ENCODE measurements at places on chromosomes 6 and 20.

GRCh38 chr6:25028328-25028727 lies 92.6 kb upstream of the RIPOR2 start:
- DNase-seq, result no peak

DNA sequence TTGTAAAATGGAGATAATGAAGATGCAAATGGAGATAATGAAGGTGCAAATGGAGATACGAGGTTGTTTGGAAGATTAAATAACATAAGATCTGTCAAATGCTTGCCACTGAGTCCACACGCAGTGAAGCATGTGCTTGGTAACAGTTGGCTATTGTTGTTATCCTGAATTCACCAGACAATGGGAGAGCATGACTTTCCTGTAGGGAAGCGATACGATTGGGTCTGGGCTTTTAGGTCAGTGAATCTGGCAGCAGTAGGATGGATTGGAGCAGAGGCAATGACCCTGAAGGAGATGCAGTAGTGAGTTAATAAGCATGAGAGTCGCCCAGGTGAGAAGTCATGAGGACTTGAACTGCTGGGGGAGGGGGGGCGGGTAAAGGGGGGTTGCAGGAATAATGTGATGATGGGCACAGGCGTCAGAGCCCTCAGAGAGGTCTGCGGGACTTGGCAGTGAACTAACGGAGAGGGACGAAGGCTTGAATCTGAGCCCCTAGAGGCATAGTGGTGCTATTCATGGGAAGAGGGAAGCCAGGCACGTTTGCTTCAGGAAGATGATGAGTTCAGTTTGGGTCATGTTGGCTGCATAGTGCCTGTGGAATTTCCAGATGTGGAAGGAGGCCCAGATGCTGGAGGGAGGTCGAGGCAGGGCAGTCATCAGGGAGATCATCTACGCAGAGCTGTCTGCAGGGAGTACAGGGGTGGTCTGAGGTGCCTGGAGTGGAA lies 55.4 kb downstream of the ZDHHC14 start:
- no peak for DNase-seq

DNA sequence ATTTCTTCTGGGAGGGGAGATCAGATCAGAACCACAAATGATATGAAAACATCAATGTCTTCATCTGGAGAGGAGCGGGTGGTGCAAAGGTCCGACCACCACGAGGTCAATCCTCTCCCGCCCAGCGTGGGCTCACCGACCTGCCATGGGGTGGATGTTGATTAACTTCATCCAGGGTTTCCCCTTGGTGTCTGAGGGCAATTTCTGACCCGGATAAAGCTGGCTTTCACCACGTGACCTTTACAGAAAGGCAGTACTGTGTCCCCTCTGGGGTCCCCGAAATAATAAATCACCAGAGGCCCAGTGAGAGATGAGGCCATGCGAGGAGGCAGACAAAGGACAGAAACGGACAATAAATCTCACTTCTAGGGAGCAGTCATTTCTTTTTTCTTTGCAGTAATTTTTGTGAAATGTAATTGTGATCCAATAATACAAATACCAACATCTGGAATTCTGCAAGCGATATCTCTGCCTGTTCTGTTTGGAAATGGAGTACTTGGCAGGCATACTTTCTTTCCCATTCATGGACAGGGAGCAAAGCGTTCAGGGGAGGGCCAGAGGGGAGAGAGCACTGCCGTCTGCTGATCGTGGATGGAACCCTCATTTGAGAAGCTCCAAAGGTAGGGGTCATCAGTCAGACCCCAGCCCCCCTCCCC lies 55.1 kb upstream of the APCDD1L start:
- no peak for DNase-seq

- DNase-seq, result no peak
These were observed 85.6 kb upstream of the EMILIN3 start for GRCh38 chr20:41452226-41452625.

Data from activated naive CD4-positive, alpha-beta T cell treated with anti-CD3 and anti-CD28 coated beads, Interleukin-2, amount 50 U/mL, for 72 hours (primary cell).